NCI-H69 (cell line): ENCODE measurements at places on chromosomes 5 and 9.

DNA sequence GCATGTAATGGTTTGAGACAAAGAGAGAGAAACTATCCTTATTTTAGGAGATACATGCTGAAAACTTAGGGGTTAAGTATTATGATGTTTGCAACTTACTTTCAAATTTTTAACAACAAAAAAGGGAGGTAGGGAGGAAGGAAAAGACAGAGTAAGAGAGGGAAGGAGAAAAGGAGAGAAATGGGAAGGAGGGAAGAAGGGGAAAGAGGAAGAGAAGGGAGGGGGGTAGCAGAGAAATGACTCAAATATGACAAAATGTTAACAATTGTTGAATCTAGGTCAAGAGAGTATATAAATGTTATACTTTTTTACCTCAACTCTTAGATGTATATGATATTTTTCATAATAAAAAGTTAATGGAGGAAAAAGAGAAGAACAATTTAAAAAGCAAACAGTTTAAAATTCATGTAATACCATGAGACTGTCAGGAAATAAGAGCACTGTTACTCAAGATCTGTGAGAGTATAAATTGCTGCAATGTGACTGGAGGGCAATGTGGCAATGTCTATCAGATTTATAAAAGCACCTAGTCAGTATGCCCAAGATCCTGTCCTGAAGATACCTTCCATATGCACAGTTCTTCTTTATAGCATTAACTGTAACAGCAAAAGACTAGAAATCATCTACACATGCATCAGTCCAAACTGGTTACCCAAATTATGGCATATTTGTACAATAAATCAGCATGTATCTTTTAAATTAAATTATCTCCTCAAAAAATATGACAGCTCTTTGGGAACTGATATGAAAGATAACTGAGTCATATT is 16.3 kb downstream of the FBXW11 start:
- DNase-seq = no peak

GRCh38 chr5:118692811-118693342 is 295.5 kb downstream of the DTWD2 start:
- peak; percentile 98 for DNase-seq

DNA sequence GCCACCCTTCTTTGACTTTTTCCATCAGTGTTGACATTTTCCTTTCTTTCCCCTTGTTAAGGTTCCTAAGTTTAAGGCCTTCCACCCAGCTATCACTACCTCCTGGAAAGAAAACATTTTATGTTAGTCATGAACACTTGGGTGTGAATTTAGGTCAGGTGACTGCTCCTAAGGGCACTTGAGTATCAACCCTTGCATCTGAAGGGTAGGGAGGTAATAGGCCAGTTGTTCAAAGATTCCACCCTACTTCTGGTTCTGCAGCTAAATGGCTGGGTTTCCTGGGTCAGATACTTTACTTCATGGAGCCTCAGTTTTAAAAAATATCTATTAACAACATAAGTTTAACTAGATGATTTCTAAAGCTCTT is 49.1 kb upstream of the OSMR start:
- DNase-seq = no peak

- peak; percentile 67 for DNase-seq
Measured at GRCh38 chr5:14173377-14174229, 30.5 kb downstream of the TRIO start.

DNA sequence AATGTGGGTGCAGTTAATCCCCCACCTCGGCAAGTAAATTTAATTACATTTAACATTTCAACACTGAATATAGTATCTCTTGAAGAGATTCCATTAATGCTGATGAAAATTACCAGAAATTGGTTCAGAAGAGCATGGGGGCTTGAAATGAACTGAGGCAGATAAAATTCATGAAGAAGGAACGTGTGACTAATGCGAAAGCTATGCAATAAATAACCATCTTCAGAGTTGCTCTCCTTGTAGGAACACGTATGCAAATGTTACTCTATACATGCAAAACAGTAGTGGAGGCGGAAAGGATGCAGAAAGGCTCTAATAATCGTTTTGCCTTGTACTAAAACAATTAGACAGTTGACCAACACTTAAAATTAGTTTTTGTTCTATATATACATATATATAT is 320.2 kb downstream of the CTNND2 start:
- no peak for DNase-seq

GRCh38 chr5:165502893-165503691 is 1997.7 kb downstream of the MAT2B start:
- no peak for DNase-seq

GRCh38 chr5:56088431-56088949 is 93.7 kb upstream of the IL6ST start:
- DNase-seq = no peak

DNA sequence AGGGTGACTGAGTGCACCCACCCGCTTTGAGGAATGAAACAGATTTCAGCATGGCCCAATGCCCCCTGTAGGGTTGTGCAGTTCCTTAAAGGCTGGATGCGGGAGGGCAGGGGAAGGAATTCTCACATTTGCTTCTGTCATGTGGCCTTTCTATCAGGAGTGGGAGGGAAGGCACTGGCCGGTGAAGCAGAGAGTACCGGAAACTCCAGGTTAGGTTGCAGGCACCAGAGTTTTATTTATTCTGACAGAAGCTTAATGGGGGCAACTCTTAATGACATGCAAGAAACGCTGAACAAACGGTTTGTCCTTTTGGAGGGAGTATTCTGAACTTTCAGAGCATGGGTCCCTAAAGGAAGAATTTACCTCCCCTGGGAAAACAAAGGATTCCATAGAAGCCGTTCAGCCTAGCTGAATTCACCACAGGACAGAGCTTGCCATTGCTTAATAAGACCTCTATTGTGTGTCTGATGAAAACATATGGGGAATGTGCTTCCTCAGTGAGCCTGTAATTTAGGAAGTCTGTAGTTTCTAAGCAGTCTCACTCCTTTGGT is 44.1 kb upstream of the EQTN start:
- peak; percentile 48 for DNase-seq

- DNase-seq = peak; percentile 36
Measured at GRCh38 chr9:130188860-130189481, 16.8 kb downstream of the NCS1 start.

DNA sequence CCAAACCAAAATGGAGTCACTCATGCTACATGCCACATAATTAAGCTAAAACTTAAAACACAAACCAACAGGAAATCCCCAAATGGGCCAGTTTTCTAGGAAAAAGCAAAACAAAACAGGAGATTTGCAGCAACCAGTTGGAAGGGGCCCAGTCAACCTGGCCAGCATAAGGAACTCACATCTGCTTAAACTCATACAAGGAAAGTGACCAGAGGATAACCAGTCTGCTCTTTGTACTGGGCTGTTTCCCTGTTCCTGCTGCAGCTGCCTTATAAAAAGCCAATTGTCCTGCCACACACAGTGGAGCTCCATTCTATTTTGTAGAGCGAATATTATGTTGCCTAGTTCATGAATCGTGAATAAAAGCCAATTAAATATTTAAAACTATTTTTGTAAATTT is 29.5 kb upstream of the PTPDC1 start:
- no peak for DNase-seq

- DNase-seq = peak; percentile 67
Measured at GRCh38 chr5:66358741-66359140, 214.6 kb downstream of the SREK1 start.

DNA sequence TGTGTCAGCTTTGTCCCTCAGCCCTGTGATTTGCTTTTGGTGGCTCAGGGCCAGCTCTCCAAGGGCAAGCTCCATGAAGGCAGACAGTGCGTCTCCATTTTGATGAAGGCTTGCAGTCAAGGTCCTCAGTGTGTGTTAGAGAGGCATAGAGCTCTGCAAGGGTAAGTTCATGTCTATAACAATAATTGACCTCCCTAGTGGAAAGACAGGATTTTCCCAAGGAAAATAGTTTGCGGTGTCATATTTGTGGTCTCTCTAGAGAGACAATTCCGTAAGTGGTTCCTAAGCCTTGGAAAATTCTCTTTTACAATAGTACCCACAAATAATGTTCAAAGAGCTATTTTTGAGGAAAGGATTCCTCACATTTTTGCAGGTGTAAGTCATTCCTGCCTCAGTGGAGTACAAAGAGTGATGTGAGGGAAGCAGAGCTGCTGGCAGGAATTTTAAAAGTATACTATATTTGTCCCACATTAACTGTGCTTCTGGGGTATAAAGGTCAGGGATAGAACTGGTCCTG is 40.2 kb downstream of the SLC1A3 start:
- DNase-seq = no peak

- no peak for DNase-seq
Measured at GRCh38 chr5:4659851-4660250, 480.3 kb upstream of the ADAMTS16 start.

GRCh38 chr5:107674655-107675054 is 3.9 kb upstream of the EFNA5 start:
- no peak for DNase-seq

DNA sequence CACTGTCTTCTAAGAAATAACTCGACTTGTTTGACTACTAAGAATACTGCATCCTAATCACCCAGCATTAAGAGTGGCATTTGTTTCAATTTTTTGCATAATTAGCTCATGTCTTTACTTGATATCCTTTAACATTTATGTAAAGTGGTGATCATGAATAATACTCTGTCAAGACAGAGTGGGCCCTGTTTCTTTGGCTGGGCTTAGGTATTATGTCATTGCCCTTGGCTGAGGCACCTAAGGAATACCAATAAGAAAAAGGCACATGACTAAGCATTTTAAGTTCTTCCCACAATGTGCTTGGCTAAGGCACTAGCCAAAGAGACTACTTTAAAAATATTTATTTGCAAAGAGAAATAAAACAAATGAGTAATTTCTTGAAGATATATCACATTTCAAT is 308.1 kb downstream of the CTNND2 start:
- no peak for DNase-seq

- no peak for DNase-seq
Measured at GRCh38 chr5:40315126-40315525, 364.6 kb upstream of the PTGER4 start.

DNA sequence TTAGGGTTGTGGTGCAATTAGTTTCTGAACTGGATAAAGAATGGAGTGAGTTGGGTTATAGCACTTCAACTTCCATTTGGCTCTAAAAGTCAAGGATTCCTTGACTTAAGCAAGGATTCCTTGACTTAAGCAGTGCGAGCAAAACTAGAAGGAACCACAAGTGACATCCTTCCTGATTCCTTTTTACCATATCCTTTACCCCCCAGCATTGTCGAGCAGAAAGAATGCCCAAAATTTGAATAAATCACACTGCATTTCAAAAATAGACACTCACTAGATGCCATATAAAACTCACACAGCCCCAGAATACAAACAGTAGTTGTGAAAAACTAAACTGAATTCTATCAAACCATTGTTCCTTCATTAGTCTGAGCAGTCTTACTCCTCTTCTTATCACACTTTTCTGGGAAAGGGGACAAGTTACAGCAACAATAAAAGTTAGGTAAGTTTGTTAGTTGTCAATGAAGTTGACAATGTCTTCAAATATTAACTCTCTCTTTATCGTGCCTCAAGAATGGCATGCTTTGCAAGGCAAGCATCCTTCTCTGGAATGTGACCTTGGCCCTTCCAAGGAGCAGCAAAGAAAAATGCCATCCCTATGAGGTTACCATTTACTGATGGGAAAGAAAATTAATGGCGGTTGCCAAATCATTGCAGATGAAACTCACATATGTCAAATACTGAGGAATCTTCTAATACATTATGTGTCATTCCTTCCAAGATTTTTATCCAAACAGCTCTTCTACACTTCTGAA is 273.3 kb upstream of the ANKRD55 start:
- no peak for DNase-seq

- DNase-seq = no peak
Measured at GRCh38 chr5:75242067-75242466, 5.4 kb upstream of the ANKRD31 start.

DNA sequence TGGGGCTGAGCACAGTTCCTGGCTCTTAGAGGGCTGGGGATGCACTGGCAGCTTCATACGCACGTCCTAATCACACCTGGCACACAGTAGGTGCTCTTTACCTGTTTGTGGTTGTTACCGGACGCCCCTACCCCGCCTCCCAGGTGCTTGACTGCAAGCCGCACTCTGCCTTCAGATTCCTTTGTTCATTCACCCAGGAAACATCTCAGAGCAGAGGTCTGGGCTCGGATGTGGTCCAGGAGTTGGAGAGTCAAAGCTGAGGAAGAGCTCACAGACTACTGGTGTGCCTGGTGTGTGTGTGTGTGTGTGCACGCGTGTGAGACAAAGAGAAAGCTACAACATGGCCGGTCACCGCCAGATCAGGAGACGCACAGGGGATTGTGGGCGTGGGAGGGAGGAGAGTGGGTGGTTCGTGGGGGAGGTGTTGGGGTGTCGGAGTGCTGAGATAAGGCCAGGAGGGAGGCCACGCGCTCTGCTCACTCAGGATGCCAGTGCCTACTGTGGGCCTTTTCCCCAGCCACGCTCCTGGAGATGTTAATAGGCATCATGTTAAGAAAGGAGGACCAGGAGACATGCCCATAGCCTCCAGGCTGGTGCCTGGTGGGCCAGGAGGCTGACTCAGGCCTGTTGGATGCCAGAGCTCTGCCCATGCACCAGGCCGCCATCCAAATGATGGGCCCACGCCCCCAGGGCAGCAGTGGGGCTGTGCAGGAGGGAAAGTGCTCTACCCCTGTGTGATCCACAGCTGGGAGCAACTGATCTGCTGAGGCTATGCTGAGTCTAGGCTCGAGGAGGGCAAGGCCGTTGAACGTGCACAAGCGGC is 39.9 kb downstream of the CRB2 start:
- DNase-seq = peak; percentile 68

GRCh38 chr9:114053246-114054005 is 24.7 kb downstream of the AMBP start:
- no peak for DNase-seq

DNA sequence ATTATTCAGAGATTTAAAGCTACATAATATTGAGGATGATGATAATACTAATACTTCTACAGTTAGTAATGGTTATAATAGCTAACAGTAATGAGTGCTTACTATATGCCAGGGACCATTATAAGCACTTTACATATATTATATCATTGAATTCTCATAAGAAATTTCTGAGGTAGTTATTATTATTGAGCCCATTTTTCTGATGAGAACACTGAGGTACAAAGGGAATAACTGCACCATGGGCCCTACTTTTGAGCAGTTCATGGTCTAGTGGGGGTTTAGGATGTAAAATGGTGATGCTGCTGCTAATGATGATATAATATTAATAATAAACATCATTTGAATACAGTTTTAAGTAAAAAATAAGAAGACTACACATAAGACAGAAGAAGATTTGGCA is 64.2 kb upstream of the SPDL1 start:
- no peak for DNase-seq

DNA sequence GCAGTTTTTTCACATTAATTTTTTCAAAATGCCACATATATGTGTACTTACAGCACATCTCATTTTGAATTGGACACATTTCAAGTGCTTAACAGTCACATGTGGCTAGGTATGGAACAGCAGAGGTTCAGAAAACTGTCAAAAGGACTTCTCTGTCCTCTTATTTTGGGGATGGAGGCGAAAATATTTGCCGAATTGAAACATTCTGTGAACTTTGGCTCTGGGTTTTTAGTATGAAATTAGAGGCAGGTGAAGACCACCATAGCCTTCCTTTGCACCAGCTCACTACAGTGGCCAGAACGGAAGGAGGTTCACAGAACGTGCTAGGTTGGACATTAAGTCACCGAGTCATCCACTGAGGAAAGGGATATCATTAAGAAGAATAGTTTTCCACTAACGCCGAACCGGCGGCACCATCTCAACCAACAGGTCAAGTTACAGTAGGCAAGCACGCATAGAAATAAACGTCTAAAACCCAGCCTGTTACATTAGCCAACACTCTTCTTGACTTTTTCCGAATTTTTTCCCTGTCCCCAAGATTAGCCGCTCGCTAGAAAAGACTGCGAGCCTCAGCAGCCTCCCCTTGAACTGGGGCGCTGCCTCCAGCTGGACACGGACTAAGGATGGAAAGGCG is 1.8 kb upstream of the TLE4 start:
- no peak for DNase-seq
